Myocyte (in vitro differentiated cells): ENCODE measurements at places on chromosomes 2 and 18.

DNA sequence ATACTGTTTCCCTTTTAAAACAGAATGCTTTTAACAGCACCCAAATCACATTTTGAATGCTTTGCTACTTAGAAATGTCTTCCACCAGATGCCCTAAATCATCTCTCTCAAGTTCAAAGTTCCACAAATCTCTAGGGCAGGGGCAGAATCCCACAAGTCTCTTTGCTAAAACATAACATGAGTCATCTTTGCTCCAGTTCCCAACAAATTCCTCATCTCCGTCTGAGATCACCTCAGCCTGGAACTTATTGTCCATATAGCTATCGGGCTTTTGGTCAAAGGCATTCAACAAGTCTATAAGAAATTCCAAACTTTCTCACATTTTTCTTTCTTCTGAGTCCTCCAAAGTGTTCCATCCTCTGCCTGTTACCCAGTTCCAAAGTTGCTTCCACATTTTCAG, 1374.5 kb upstream of the NXPH2 start:
- no peak for DNase-seq

GRCh38 chr2:16890081-16890480, 224.4 kb upstream of the CYRIA start:
- no peak for DNase-seq

GRCh38 chr2:149611100-149611820, 23.7 kb upstream of the MMADHC start:
- DNase-seq: peak; percentile 51

DNA sequence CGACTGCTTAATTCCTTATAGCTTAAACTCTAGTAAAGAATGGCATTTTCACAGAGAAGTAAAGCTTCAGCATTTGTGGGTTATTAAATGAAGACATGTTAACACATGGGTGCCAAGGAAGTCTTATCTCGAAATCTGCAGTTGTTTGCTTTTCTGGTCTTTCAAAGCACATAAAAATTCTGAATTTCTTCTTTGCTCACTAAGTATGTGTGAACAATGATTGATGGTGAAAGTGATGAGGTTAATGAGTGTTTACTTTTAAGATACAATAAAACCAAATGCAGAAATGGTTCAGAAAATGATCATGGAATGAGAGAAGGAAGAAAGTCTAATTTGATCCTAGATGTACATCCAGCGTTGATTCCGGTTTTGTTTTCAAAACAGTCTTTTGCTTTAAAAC, 234.6 kb upstream of the RAB12 start:
- no peak for DNase-seq

GRCh38 chr2:119423811-119424210, 7.8 kb upstream of the TMEM37 start:
- DNase-seq: no peak

DNA sequence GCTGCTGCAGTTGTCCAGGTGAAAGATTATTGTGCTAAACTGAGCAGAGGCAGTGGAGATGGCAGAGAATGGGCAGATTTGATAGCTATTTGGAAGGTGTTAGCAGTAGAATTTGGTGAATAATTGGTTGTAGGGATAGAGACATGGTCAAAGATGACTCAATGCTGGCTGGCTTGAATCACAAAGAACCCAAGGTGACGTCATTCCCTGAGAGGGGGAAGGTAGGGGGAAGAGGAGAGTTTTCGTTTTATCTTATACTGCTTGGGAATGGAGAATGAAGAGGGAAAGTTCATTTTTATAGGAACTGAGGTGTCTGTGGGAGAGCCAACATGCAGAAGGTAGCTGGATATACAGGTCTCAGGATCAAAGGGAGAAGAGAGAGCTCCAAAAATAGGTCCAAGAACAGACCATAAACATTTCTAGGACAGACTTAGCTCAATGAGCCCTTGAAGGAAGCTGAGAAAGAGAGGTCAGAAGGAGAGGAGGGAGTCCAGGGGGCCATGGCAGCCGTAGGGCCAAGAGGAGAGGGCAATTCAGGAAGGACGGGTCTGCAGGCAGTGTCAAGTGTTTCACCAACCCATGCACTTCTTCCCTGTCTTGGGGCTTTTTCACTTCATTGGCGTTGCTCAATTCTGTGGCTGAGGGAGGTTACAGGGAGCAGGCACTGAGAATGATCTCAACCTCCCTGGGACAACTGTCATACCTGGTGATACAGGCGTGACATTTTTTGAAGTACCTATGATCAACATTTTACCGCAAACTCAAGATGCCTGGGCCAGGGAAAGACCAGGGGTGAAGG, 281.3 kb downstream of the TDRD15 start:
- no peak for DNase-seq

GRCh38 chr2:57368190-57368589, 678.4 kb upstream of the VRK2 start:
- DNase-seq: no peak

DNA sequence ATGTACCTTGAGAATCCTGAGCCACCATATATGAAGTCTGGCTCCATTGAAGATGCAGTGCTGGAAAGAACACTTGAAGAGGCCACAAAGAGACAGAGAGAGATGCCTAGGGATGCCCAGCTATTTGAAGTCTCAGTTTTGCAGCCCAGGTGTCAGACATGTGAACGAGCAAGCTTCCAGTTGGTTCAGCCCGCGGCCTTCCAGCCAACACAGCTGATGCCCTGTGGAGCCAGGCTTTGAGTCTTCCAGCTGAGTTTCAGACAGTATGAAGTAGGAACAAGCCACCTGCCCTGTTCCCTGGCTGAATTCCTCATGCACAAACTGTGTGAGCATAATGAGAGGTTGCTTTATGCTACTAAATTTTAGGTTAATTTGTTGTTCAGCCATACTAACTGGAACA, 108.8 kb downstream of the SPHKAP start:
- DNase-seq: no peak

GRCh38 chr2:223765221-223765785, 72.1 kb downstream of the AP1S3 start:
- no peak for DNase-seq

DNA sequence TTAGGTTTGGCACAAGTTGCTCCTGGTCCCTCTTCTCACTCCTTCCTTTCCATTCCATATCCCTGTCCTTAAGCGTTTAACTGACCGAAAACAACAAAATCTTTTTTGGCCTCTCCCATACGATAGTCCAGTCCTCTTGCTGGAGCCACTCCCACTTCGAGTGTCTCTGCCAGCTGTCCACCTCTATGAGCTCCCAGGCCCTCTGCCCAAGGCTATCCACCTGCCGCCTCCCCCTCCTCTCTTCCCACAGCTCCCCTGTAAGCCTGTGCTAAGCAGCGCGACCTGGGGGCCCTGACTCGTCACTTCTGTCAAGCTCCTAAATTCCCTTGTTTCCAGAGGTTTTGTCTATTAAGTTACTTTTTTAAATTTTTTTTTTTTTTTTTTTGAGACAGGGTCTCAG, 47.0 kb upstream of the FOSL2 start:
- peak; percentile 68 for DNase-seq

- peak; percentile 80 for DNase-seq
Measured at GRCh38 chr2:11692966-11693521, 23.0 kb upstream of the NTSR2 start.
